ENCODE measurements at places on chromosomes 7 and 10.

DNA sequence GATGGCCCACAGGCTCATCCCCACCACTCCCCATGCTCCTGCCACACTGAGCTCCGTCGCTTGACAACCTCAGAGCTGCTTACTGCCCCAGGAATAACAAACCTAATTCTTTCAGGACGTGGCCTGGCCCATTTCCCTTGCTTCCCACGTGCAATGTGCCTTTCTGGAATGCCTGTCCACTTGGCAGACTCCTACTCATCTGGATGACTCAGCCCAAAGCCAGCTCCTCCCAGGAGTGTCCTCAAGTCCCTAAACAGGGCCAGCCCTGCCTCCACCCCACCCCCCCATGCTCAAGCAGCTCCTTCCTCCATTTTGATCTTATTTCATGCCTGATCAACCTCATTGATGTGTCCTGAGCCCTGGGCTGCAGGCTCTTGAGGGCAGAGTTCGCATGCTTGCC, 164.9 kb upstream of the RNF32 start:
- no peak for DNase-seq

DNA sequence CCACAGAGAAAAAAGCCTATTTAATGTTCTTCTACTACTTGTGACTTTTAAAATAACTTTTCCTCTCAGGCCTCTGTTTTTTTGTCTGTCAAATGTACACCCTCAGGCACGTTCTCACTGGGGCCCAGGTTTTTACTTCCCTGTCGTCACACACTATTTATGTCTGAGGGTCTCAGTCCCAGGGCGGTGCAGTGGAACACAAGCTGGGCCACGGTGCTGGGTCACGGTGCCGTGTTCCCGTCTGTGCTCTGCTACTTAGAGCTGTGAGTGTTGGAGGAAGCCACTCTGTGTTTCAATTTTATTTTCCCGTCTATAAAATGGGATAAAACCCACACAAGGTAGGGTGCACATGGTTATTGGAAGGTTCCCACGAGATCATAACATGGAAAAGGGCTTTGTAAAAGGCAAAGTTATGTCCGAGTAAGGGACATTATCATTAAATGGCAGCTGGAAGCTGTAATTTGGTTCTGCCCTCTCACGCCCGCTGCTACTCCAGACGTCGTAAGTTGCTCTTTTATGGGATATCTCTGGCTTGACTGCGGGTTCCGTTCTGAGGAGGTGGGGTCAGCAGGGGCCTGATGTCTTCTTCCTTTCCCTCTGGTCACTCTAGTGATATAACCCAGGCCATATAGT, 25.2 kb downstream of the ZNF775 start:
- DNase-seq: no peak

- DNase-seq: peak; percentile 3
Observed at GRCh38 chr7:157022681-157023588, 12.5 kb upstream of the MNX1 start.

DNA sequence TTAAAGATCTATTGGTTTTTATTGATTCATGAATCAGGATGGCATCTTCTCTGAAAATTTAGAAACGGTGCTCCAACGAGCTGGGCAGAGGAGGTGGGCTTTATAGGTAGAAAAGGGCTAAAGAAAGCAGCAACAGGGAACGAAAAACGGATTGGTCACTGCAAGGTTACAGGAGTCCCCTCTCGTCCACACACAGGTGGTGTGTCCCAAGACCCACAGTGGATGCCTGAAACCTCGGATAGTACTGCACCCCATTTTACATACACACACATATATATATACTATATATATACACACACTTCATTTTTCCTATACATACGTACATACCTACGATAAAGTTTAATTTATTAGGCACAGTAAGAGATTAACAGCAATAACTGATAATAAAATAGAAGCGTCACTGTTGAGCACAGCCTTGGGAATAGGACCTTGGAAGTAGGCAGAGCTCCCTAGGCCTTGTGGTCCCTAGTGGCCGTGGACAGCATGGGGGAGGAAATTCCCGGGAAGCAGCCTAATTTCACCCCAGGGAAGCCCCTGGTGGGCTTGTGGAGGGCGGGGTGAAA, 737 bp upstream of the NUB1 start:
- no peak for DNase-seq

DNA sequence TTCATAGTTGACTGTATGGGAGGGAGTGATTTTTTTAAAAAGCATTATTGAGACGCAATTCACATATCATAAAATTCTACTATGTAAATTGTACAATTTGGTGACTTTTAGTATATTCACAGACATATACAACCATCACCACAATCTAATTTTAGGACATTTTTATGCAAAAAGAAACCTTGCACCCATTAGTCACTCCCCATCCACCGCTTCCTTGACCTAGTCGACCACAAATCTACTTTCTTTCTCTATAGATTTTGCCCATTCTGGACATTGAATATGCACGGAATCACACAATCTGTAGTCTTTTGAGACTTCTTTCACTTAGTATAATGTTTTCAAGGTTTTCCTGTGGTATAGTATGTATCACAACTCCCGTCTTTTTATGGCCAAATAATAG, 54.6 kb downstream of the BLNK start:
- no peak for DNase-seq

- peak; percentile 54 for DNase-seq
Observed at GRCh38 chr7:139358541-139359365, 941 bp upstream of the LUC7L2 start.

GRCh38 chr7:4854916-4855315, 6.9 kb downstream of the PAPOLB start:
- no peak for DNase-seq

GRCh38 chr7:66415659-66416265, 210.6 kb downstream of the TPST1 start:
- no peak for DNase-seq

- no peak for DNase-seq
Observed at GRCh38 chr7:84686373-84686772, 491.8 kb upstream of the SEMA3A start.

All from activated T-cell treated with anti-CD3 and anti-CD28 coated beads, Interleukin-2, amount 50 U/mL, for 1 hour (primary cell).